Neuronal stem cell (in vitro differentiated cells): ENCODE measurements at places on chromosomes 2 and 18.

GRCh38 chr2:39696101-39696553, 30.4 kb downstream of the TMEM178A start:
- DNase-seq, result peak; percentile 6

DNA sequence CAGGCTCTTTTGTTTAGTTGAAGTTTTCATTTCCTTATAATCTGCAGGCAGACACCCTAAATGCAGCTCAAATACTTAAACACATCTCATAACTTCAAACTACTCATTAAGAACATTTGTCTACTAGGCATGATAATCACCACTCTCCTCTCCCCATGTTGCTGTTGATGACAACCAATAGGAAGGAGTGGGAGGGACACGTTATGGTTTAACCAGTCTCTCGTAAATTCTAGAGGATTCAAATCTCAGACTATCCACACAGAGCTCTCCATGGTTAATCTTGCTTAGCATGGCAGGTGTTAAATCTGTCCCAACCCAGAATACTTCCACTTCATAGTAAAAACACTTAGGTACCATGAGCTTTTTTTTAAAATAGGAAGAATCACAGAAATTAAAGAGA, 127.4 kb upstream of the AQP4 start:
- DNase-seq, result no peak

DNA sequence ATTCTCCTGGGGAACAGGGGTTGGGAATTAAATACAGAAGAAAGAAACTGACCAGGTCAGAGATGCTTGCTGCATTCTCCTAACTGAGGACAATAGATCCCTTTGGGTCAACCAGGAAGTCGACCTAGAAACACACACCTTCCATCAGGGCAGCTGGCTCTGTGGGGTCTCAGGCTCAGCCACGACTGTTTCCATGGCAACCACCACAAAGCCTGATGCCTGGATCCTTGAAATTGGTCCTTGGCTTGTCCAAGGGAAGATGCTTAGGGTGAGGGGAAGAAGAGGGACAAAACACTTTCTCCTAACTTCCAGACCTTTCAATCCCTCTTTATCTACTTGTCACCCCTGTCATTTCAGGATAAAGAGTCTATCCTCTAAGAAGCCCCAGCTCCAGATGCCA, 194.4 kb downstream of the ALK start:
- peak; percentile 8 for DNase-seq

DNA sequence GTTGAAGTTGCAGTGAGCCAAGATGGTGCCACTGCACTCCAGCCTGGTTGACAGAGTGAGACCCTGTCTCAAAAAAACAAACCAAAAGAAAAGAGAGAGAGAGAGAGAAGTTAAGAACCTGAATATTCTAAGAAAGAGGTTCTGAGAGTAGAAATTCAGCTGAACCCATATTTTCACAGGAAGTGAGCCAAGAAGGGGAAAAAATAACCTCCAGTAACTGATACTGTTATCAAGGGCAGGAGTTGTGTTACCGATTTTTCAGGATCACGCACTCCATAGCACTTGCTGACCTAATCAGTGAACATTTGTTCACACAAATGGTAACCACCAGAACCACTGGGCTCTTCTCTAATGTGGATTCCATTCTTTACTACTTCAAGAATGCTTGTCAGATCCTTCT, 39.1 kb upstream of the BZW1 start:
- DNase-seq, result no peak

GRCh38 chr18:57998461-57998860, 45.6 kb upstream of the NEDD4L start:
- DNase-seq, result no peak

- no peak for DNase-seq
Measured at GRCh38 chr2:54771166-54771885, 47.9 kb downstream of the EML6 start.

DNA sequence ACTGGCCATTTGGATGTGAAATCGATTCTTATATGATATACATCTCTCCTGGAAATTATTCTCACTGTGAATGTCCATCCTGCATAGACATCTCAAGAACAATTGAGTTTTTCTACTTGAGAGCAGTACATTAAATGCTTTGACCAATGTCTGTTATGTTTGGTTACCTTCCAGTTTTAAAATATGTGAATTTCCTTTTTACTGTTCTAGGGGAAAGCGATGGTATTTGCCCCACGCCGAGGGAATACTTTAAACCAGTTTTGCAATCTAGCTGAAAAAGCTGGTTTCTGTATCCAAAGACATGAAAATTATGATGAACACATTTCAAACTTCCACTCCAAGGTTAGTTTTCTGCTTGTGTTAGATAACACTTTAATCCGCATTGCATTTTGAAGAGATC, 175.3 kb upstream of the SIX3 start:
- DNase-seq, result no peak

GRCh38 chr2:62504657-62505056, 1.3 kb downstream of the TMEM17 start:
- DNase-seq, result no peak

DNA sequence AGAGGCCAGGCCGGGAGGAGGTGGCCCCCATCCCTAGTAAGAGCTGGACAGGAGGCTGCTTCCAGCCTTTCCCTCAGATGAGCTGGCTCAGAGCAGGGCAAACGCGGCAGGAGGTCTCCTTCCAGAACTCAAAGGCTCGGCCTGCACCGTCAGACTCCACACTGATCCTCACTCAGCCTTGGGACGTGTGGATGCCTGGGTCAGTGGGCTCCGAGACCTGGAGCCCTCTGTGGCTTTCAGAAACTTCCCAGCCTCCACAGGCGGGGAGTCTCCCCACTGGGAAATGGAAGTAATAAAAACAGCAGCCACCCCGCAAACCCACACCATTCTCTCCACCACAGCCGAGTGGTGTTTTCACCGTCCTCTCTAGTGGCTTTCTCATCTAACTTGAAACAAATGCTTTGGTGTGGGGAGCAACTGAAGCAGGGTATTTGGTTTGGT, 54.3 kb downstream of the INPP5D start:
- DNase-seq, result no peak

DNA sequence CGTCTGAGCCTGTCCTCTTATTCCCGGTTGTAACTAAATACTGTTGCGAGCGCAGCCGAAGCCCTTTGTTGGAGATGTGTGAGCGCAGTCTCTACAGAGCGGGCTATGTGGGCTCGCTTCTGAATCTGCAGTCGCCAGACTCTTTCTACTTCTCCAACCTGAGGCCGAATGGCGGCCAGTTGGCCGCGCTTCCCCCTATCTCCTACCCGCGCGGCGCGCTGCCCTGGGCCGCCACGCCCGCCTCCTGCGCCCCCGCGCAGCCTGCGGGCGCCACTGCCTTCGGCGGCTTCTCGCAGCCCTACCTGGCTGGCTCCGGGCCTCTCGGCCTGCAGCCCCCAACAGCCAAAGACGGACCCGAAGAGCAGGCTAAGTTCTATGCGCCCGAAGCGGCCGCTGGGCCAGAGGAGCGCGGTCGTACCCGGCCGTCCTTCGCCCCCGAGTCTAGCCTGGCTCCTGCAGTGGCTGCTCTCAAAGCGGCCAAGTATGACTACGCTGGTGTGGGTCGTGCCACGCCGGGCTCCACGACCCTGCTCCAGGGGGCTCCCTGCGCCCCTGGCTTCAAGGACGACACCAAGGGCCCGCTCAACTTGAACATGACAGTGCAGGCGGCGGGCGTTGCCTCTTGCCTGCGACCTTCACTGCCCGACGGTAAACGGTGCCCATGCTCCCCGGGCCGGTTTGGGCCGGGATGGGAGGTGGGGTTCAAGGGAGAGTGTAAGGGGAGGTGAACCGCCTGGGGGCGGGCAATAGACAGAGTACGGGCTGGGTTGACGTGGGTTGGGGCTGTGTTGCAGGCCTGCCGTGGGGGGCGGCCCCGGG, at the start of gene HOXD12:
Gene HOXD12 (plus strand): TSS at position 68 of the 819 bp plus-strand sequence. CDS start 7 bp downstream, at position 75.
- DNase-seq, result no peak

DNA sequence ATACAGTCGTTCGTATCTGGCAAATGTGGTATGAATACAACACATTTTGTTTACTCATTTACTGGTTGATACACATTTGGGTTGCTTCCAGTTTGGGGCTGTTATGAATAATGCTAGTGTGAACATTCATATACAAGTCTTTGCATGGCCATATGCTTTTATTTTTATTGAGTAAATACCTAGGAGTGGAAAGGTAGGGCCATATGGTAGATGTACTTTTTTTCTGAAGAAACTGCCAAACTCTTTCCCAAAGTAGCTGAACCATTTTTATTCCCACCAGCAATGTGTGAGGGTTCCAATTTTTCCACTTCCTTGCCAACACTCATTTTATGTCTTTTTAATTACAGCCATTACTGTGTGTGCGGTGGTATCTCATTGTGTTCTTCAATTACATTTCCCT, 496.2 kb upstream of the NRXN1 start:
- DNase-seq, result no peak

- DNase-seq, result no peak
Measured at GRCh38 chr18:46408334-46408987, 248.6 kb downstream of the LOXHD1 start.

- no peak for DNase-seq
Measured at GRCh38 chr2:120436460-120436739, 90.5 kb downstream of the INHBB start.

DNA sequence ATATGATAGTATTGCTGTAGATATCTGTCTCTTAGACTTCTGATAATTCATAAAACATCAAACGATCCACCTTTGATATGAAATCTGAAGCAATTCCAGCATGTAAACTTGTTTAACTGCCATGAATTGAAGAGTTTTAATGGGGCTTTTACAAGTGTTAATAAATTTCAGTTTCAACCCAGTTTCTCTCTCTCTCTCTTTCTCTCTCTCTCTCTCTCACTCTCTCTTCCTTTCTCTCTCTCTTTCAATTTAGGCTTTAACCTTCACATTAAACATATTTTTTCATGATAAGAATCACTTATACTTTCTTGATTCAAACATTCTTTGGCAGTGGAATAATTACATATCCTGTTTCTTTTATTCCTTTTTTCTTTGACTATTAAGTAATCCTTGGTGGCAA, 296.1 kb downstream of the EPHA4 start:
- DNase-seq, result no peak

GRCh38 chr18:79695269-79695668, 15.7 kb downstream of the CTDP1 start:
- no peak for DNase-seq

GRCh38 chr2:211744379-211744778, 794.2 kb downstream of the ERBB4 start:
- peak; percentile 43 for DNase-seq

- DNase-seq, result no peak
Measured at GRCh38 chr2:205481861-205482260, 200.4 kb upstream of the NRP2 start.

- DNase-seq, result peak; percentile 43
Measured at GRCh38 chr2:53859206-53860181, at the start of gene GPR75. GPR75 (minus strand) TSS chr2:53859967; CDS start chr2:53854756, 5,211 bp downstream.

- no peak for DNase-seq
Measured at GRCh38 chr18:62776024-62776570, 60.8 kb downstream of the PHLPP1 start.

GRCh38 chr2:179341152-179341866, 76.7 kb upstream of the SESTD1 start:
- DNase-seq, result no peak

DNA sequence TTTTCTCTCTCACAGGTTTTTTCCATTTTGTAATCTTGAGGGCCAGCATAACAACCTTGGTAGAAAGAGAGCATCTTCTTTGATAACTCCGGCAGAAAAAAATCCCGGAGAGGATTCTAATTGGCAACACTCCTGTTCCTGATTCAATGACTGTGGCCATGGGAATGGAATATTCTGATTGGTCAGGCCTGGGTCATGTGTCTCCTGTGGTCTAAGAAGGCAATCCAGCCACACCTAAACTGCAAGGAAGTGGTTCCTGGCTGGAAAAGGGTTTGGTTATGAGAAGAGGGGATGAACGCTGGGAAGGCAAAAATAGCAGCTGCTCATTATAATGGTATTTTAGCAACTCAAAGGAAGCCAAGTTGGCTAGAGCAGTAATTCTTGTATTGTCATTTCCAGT, 24.8 kb upstream of the ZNF638 start:
- DNase-seq, result no peak

DNA sequence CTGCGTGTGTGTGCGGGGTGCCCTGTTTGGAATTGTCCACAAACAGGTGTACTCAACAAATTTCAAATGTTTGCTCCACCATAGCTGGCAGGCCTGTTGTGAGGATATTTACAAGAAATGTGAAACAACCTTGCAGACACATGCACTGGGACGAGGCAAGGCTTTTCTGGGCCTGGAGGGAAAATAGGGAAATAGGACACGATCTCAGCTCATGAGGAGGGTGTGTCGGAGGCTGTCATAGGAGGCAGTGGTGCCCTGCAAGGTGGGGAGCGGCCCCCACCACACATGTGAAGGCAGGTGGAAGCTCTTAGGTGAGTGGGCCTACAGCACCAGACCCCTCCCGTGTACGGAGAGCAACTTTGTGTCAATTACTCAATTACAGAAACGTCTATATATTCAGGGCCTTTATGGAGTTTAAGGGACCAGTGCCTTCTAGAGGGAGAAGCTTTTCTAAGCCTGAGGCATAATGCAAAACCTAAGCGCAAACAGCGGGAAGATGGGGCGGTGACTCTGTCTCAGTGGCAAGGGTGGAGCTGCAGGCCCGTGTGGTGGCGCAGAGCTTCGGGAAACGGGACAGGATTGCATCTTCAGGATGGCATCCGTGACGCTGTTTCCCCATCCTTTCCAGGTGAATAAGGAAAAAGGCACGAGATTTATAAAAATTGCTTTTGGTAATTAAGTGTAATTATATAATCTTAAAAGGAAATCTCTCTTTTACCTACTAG, 48.0 kb downstream of the RNF144A start:
- no peak for DNase-seq

DNA sequence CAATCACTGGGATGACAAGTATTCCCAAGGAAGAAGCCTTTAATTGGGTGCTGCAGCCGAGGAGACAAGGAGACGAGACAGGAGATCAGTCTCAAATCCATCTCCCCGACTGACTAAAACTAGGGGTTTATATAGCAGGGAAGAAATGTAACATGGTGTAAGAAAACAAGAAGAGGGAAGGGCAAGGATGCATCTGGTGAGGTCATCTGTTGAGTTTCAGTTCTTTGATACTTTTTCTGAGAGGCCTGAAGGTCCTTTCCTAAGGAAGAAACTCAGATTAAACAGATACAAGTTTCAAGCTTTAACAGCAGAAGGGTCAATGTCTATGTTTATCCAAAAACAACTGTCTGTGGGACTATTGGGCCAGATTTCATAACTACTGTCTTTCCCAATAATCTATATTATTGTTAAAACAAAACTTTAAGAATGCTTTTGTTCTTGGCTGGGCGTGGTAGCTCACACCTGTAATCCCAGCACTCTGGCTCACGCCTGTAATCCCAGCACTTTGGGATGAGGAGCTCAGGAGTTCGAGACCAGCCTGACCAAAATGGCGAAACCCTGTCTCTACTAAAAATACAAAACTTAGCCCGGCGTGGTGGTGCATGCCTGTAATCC, 2.5 kb upstream of the PDCL3 start:
- DNase-seq, result no peak

- DNase-seq, result no peak
Measured at GRCh38 chr2:218387369-218388194, 5.5 kb downstream of the SLC11A1 start.

- no peak for DNase-seq
Measured at GRCh38 chr18:44740000-44740399, 59.3 kb downstream of the SETBP1 start.

GRCh38 chr18:76434452-76434851, 60.6 kb downstream of the ZNF516 start:
- no peak for DNase-seq

GRCh38 chr18:31577195-31577594, 14.5 kb upstream of the TTR start:
- DNase-seq, result no peak

- no peak for DNase-seq
Measured at GRCh38 chr2:228556717-228557116, 375.2 kb upstream of the SPHKAP start.
